ENCODE measurements at places on chromosomes 5 and 9. TPM values are rescaled to one million over a fixed set of nuclear protein-coding genes. Genes with fewer than 3 reads are reported as not detected.

DNA sequence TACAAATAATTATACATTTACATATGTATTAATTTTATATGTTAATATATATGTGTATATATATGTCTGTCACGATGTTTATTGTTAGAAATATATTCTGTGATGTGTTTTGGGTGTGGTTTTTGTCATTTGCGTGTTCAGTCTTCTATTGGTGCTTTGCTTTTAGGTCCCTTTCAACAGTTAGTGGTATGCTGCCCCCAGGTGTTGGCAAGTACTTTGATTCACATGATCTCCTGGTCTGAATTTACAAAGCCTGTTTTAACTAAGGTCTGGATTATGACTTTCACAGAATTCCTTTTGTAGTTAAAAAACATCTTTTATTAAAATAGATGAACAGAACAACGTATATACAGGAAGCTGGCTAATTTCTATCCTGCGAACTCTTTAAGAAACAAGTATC, 271.5 kb downstream of the CCDC171 start:
- DNase-seq, result no peak

DNA sequence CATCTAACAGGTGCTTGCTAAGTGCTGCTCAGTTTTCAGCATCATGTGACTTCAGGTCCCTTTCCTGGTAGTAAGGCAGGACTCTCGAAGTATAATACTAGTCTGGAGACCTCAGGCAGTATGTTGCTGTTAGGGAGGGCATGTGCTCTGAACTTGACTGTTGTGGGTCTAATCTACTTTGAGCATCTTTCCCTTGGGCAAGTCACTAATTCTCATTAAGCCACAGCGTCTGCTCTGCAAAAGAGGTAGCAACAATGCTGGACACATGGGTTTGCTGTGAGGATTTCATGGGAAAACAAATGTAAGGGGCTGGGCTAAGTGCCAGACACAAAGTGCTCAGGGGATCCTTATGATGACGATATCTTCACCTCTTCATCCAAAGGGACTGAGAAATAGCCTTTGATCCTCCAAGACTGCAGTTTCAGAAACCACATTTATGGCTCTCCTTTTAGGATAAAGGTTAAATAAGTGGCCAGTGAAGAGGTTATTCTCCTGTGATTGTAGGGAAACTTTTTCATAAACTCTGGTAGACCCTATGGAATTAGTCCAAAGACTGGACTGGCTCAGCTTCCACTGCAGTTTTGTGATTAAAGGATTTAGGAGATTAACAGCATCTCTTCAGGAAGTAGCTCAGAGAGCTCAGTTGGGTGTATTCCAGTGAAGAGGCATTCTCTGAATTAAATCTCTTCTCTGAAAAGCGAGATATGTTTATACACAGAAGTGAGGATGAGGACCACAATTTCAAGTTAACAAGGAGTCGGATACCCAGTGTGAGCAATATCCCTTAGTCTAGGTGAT, 216.6 kb downstream of the SGCD start:
- no peak for DNase-seq

- DNase-seq, result no peak
Observed at GRCh38 chr5:113215401-113216060, 219.3 kb downstream of the TSSK1B start.

- DNase-seq, result no peak
Observed at GRCh38 chr5:66932457-66932856, 264.1 kb downstream of the CD180 start.

Gene LPCAT1
- 30.8 TPM for total RNA-seq

- no peak for DNase-seq
Observed at GRCh38 chr5:130729541-130729940, 435.5 kb downstream of the HINT1 start.

- no peak for DNase-seq
Observed at GRCh38 chr5:151676314-151676712, 10.4 kb downstream of the SPARC start.

Gene CNTNAP3
- total RNA-seq, result 14.2 TPM

DNA sequence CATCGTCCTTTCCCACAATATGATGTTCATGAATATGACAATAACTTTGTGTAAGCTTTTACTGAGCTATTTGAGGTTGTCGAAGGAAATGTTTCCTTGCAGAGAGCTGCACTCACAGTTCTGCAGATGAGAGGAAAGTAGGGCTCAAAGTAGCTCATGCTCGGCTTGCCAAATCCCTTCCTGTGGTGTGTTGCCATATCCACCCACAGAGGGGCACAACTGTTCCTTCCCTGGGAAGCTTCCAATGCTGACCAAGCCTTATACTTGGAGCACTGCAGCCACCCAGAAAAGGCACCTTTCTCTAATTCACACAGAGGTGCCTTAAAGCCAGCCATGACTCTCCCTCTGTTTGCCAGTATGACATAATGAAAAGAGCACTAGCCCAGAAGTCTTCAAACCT, 390.3 kb downstream of the CAAP1 start:
- DNase-seq, result no peak

GRCh38 chr9:111969622-111970021, 73.0 kb downstream of the UGCG start:
- DNase-seq, result no peak

DNA sequence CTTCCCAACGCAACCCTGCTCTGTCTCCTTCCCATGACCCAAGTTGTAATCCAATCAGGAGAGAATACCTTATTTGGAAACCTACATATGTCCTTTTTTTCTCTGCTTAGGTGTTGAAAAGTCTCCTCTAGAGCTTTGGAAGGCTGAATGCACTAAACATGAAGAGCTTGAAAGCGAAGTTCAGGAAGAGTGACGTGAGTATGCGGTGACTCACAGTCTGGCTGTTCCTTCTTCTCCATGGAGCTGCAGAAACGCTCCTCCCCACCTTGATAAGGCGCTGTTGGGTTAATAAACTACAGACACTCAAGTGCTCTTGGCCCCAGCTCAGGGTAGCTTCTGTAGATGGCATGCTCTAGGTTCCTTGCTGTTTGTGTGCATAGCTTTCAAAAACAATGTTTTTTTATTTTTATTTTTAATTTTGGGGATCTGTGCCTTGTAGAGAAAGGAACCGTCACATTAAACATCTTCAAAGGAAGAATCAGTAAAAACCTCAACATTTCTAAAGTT, 30.7 kb downstream of the RAI14 start:
- DNase-seq, result peak; percentile 87

DNA sequence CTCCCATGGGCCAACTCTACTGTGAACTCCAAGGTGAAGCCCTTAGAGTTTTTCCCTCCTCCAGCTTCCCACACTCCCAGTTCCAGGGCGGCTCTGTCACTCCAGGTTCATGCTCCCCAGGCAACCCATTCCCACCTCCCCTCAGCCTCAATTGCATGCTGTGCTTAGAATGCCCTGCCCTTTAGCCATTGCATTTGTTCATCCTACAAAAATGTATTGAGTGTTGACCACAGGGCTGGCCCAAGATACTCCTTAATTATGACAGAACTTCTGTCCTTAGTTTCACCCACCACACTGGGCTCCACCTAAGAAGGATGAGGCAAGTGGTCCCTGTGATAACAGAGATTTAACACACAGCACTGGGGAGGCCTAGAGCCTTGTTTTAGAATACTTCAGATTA, 236.1 kb downstream of the ADAMTSL1 start:
- no peak for DNase-seq

DNA sequence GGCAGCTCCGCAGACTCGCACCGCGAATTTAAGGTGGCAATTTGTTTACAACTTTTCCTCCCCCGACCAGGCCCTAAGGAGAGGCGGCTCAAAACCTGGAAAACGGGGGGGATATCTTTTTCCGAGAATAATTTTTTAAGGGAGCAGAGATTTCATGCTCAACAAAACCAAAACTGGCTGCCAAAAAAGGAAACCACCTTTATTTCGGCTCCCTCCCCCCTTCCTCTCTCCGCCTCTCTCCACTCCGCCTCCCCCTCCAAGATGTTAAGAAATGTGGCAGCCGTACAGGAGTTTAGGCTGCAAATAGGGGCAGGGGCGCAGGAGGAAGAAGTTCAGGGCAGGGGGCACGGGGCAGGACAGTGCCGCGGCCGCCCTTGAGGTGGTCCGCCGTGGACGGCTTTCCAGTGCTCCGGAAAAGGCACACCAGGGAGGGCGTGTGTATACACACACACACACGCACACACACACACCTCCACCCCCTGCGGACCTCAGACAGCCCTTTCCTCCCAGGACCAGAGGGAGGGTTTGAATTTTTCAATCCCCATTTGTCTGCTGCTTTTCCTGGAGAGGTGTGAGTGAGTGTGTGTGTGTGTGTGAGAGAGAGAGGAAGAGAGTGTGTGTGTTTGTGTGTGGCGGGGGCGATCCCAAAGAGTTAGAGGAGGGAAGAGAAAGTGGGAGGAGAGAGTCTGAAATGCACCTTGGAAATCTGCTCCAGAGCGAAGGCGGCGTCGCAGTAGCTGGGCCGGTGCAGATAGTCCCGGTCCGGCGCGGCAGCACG, 9.1 kb downstream of the PTCH1 start:
- no peak for DNase-seq

Gene CYSRT1
- not detected for total RNA-seq

Gene KCNIP1
- total RNA-seq, result 0.79 TPM

Gene ABO
- total RNA-seq, result 2.1 TPM

Gene AQP3
- total RNA-seq, result 5.5 TPM

Gene PGM5
- total RNA-seq, result 235 TPM

DNA sequence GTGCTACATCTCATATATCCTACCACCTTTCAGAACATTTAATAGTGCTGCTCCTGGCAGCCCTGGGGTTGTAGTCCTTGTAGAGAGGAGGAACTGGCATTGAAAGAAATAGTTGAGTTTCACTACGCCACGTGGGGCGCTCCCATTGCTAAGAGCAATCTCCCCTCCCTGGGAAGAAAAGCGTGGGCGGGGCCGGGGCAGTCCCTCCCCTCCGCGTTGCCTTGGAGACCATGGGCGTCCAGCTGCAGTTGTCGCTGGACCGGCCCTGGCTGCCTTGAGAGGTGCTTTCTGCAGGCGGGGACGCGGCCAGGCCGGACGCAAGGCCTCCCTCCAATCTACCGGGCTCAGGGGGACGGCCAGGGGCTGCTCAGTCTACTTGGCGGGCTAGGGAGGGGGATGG, 368 bp upstream of the CCDC180 start:
- peak; percentile 95 for DNase-seq

DNA sequence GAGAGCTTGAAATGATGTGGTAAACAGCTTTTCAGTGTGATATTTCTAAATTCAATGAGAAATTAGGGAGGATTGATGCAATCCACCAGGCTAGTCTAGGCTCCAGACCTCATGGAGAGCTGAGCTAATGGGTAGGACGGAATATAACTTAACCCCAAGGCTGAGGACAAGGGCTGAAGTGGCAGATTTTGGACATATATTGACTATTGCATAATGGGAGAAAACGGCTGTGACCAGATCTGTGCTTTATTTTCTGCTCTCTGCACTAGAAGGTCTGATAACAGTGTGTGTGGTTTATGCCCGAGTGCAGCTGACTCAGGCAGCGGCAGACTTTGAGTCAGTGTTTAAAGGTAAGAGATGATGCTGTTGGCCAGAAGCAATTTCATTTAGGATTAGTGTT, 70.6 kb downstream of the ACTBL2 start:
- DNase-seq, result no peak

DNA sequence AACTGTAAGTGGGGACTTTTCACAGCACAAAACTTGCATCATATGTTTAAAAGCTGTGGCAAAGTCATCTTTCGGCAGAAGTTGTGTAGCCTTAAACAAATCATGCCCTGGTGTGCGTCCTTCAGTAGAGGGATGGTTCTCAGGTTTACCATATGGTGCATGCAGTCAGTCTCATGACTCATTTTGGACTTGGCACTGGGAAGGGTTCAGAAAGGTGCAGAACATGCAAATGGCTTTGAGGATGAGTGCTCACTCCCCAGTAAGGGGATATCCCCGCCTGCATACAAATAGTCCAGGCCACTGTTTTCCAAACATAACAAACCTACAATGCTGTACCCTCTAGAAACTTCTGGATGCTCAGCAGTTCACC, 260.3 kb downstream of the NDUFS4 start:
- no peak for DNase-seq

Gene PCDHA4
- 0.32 TPM for total RNA-seq

DNA sequence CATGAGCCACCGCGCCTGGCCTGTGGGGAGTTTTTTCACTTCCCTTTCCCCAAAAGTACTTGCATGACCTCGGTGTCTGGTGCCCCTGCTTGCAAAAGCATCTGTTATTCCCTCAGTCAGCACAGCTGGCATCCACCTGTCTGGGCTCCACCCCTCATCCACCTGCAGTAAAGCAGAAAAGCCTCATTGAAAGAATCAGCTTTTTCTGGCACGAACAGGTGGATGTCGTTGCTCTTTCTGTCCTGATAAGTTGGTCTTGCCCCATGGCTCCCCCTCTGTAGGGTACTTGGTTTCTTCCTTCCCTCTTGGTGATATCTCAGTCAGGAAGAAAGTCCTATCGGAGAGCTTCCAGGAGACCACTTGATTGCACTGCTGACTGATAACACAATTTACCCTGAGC, 37.4 kb downstream of the WWC1 start:
- peak; percentile 35 for DNase-seq

DNA sequence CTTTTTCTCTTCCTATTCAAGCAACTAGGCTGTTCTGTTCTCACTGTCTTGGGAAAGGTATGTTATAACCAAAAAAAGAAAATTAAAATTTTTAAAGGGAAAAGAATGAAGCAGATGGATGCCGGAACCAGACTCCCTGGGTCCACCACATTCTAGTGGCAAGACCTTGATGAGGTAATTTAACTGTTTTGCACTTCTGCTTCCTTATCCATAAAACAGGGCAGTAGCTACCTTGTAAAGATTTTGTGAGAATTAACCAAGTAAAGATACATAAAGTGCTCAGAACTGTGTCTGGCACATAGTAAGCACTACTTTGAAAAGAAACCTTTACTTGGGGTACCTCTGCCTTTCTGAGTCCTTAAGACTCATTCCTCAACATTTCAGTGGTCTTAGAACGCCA, 17.0 kb downstream of the EPB41L4B start:
- DNase-seq, result no peak

Gene TBC1D2
- total RNA-seq, result 10.5 TPM

DNA sequence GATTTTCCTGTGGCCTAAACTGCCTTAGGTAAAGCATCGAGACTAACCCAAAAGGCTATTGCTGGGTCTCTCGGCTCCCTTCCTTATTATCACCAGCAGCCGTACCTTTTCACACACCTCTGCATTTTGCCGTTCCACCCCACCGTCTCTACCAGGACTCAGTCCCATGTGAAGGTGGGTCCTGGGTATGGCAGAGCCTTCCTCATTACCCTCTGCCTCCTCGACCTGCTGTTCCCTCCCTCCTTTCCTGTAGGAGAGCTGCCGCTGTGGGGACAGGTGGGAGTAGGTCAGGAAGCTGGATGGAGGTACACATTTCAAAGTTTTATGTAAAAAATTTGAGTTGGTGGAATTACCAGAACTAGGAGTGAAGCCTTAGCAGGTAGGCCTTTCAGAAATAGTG, 1.8 kb downstream of the CCL28 start:
- no peak for DNase-seq

GRCh38 chr5:176844706-176845391, 34.5 kb downstream of the UNC5A start:
- no peak for DNase-seq

Gene PDE8B
- total RNA-seq, result 7.7 TPM
